ENCODE measurements at places on chromosomes 12 and 14.

GRCh38 chr12:79531518-79531917 is 159.2 kb downstream of the PAWR start:
- DNase-seq, result peak; percentile 74

- DNase-seq, result peak; percentile 84
Measured at GRCh38 chr12:1297206-1297605, 297.2 kb downstream of the FBXL14 start.

DNA sequence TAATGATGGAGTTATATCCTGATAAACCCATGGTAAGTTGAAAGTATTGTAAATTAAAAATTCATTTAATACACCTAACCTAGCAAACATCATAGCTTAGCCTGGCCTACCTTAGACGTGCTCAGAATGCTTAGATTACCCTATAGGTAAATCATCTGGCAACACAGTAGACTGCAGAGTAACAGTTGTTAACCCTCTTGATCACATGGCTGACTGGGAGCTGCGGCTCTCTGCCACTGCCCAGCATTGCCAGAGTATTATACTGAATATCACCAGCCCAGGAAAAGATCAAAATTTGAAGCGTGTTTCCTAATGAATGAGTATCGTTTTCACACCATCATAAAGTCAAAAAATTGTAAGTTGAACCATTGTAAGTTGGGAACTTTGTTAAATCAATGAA is 17.8 kb upstream of the TMPRSS12 start:
- DNase-seq, result no peak

DNA sequence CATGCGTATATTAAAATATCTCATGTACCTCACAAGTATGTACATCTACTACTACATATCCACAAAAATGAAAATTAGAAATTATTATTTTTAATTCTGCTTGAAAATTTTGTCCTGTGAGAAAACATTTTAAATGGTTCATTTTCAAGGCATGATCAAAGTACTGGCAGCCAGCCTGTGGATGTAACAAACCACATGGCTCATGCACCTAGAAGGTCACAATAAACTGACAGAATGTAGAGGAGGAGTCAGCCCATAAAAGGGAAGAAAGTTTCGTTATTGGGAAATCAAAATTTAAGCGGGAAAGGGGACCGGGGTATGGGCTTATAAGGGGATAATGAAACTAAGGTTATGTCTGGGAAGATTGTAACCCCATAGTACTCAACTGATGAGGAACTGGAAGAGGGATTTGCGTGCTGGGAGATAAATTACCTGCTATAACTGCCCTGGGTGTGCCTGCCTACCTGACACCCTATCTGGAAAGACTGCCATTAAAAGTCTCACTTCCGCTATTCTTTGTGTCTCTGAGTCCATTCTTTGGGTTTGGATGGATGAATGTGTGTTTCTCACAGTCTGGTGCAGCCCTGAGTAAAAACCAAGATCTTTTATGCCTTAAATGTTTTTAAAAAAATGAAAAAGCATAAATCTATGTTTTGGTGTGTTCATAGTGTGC is 62.2 kb upstream of the PCED1B start:
- no peak for DNase-seq

DNA sequence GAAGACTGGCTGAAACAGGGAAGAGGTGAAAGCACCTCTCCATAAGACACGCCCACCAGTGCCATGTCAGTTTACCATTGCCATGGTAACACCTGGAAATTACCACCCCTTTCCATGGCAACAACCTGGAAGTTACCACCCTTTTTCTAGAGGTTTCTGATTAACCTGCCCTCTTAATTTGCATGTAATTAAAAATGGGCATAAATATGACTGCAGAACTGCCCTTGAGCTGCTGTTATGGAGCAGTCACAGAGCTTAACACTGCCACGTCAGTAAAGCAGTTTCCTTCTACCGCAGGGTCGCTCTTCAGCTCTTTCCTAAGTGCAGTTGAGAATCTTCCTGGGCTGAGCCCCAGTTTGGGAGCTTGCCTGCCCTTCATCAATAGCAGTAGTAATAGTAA is 55.2 kb downstream of the RASSF3 start:
- peak; percentile 18 for DNase-seq

- DNase-seq, result peak; percentile 31
Measured at GRCh38 chr12:50087995-50088394, 2.9 kb downstream of the SMARCD1 start.

DNA sequence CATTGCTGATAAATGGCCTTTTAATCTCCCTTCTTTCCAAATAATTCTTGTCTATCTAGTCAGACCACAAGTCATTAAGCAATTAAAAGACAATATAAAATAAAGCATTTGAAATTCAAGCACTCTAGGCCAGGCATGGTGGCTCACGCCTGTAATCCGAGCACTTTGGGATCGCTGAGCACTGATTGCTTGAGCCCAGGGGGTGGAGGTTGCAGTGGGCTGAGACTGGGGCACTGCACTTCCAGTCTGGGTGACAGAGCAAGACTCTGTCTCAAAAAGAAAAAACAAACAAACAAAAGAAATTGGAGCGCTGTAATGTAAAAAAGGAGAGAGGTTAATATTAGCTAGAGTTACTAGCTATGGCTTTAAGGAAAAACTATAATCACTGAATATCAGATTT is 30.5 kb upstream of the CSRP2 start:
- DNase-seq, result no peak

DNA sequence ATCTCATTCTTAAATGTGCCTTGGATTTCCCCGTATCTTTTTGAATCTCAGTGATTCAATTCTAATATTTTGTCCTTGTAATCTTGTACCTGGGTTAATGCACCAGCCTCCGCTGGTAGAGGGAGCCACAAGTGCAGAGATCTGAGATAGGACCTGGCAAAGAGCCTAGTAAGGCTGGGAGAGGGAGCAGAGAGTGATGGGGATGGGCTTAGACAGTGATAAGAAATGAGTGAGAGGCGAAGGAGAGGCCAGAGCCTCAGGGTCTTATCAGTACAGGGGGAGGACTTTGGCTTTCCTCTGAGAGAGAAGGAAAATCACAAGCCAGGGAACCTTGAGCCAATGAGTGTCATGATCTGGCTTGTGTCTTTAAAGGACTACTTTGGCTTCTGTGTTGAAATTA is 30.5 kb upstream of the LMNTD1 start:
- DNase-seq, result peak; percentile 29

- peak; percentile 8 for DNase-seq
Measured at GRCh38 chr12:101727098-101727497, 12.2 kb downstream of the SYCP3 start.

DNA sequence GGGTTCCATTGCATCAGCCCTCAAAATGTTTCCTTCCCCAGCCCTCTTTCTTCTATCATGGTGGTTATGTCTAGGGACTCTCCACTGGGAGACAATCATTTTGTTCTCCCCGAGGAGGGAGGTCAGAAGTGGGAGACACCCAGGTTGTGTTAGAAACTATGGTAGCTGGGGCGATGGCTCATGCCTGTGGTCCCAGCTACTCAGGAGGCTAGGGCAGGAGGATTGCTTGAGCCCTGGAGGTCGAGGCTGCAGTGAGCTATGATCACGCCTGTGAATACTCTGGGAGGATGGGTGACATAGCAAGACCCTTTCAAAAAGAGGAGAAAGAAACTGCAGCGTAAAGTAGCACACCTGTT is 13.0 kb upstream of the LRRC23 start:
- DNase-seq, result no peak

All from astrocyte (in vitro differentiated cells and primary cell).